ENCODE measurements at places on chromosomes 6 and 20.

DNA sequence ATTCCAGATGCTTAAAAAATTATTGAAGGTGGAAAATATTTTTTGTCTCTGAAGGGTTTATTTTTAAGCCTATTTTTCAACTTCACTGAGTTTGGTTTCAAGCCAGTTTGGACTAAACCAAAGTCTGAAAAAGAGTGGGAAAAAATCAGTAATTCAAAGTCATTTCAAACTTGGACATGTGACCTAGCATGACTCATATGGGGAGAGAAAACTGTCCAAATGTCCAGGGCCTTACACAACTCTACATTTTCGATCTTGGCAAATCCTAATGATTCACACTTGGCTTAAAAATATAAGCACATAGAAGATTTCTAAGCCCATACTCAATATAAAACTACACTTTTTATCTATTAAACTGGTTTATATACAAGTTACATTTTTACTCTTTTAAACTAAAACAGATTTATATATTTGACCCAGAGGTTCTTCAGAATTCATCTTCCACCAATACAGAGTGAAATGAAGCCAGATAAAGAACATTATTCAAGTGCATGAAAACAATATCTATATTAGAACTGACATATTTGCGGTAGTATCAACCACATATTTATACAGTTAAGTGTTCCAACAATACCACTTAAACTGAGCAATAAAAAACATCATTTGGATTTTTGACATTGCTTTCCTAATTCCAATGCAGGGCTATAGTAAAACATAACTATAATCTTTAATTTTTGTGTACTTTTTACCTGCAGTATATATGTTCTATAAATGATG, 110.3 kb upstream of the TCF21 start:
- no peak overlapping the region for H3K27ac ChIP-seq
- H3K4me1 ChIP-seq: peaks cover 4% of the 10 kb centered on the region
- H3K27me3 ChIP-seq: no peaks in the 10 kb centered on the region
- H3K4me3 ChIP-seq: no peak overlapping the region
- peak; percentile 95 for DNase-seq
- no peaks in the 10 kb centered on the region for H3K36me3 ChIP-seq

GRCh38 chr6:116029535-116029934, 31.2 kb downstream of the FRK start:
- H3K36me3 ChIP-seq: no peaks in the 10 kb centered on the region
- H3K4me3 ChIP-seq: no peak overlapping the region
- peaks cover 3% of the 10 kb centered on the region for H3K4me1 ChIP-seq
- H3K27me3 ChIP-seq: no peaks in the 10 kb centered on the region
- no peak overlapping the region for H3K27ac ChIP-seq

DNA sequence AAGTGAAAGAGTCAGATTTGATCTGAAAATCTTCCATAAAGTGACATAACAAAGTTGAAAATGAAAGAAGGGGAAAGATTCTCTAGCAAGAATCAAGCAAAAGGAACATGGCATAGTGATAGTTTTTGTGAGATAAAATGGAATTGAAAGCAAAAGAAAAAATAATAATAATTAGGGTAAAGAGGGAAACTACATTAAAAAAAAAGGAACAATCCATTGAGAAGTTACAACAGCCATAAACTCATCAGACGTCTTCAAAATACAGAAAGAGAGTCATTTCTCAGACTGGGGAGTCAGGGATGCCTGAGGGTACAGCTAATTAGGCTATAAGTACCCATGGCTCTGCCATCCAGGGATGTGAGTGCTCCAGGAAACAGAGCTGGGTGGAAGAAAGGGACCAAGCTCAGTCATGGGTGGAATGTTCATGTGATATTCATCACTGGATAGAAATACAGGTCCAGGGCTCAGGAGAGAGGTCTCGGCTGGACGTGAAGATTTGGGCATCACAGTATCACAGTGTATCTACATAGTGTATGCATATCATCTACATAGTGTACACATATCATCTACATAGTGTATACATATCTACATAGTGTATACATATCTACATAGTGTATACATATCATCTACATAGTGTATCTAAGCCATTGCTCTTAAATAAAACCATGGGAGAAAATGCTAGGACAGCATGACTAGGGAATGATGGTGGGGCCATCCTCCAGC, 29.4 kb downstream of the DUSP22 start:
- H3K4me1 ChIP-seq: no peaks in the 10 kb centered on the region
- no peaks in the 10 kb centered on the region for H3K36me3 ChIP-seq
- no peak overlapping the region for H3K27ac ChIP-seq
- H3K4me3 ChIP-seq: no peak overlapping the region
- H3K27me3 ChIP-seq: no peaks in the 10 kb centered on the region
- no peak for DNase-seq

DNA sequence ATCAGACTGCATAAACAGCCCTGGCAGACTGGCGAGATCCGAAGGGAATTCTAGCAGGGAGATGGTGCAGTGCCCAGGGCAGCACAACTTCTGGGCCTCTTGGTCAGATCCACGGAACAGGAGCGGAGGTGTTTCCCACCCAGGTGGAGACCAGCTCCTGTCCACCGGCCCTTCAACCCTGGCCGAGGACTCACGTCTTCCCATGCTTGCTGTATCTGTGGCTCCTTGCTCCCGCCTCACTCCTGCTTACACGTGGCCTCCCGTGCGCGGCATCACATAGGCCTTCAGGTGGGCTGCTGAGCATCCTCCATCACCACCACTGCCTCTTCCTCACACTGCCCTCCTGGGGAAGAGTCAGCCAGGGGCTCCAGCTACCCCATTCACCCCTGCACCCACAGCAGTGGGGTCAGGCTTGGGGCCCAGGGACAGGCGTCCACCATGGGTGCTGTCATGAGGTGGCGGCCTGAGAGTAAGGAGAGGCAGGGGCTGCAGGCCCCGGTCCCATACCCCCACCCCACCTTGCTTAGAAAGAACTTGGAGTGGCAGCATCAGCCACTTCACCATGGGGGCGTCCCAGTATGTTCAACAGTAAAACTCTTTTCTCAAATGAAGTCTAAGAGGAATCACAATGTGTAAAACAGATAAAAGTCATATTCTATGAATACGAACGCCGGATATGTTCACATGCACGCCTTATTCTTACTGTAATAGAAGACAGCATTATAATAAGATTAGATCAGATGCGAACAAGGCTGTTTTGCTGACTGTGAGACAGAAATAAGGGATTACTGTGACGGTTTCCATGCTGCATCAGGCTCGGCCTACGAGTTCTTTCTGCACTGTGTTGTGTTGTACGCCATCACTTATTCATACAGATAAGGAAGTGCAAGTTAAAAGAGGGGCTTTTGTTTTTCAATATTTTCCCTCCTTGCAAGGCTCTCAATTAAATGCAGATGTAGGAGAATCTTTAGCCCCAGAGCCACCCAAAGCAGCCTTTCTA, 165.4 kb downstream of the GRM4 start:
- peaks cover 63% of the 10 kb centered on the region for H3K27me3 ChIP-seq
- no peak overlapping the region for H3K4me3 ChIP-seq
- H3K36me3 ChIP-seq: no peaks in the 10 kb centered on the region
- no peak overlapping the region for H3K27ac ChIP-seq

DNA sequence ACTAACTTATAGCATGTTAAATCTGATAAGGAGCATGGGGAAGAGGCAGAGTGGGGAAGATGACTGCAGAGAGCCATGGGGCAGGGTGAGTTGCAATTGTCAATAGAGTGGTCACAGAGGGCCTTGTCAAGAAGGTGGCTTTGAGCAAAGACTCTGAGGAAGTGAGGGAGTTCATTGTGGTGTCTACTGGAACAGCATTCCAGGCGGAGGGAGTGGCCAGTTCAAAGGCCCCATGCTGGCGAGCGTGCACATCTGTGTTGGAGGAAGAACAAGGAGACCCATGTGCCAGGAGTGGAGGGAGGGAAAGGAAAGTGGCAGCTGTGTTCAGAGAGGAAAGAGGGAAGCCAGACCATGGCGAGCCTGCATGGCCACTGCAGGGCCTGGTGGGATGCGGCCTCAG, 15.8 kb upstream of the GPR6 start:
- H3K4me1 ChIP-seq: no peaks in the 10 kb centered on the region
- H3K4me3 ChIP-seq: no peak overlapping the region
- H3K36me3 ChIP-seq: no peaks in the 10 kb centered on the region
- no peak for DNase-seq
- no peak overlapping the region for H3K27ac ChIP-seq

- H3K27ac ChIP-seq: no peak overlapping the region
- no peaks in the 10 kb centered on the region for H3K27me3 ChIP-seq
- no peaks in the 10 kb centered on the region for H3K36me3 ChIP-seq
- peak; percentile 90 for DNase-seq
- no peak overlapping the region for H3K4me3 ChIP-seq
- peaks cover 6% of the 10 kb centered on the region for H3K4me1 ChIP-seq
Observed at GRCh38 chr6:31075528-31075927, 36.8 kb downstream of the C6orf15 start.

GRCh38 chr6:151325075-151326050, 66.0 kb downstream of the ZBTB2 start:
- H3K4me3 ChIP-seq: peak overlapping the region; percentile 93
- peak; percentile 73 for DNase-seq
- H3K27me3 ChIP-seq: no peaks in the 10 kb centered on the region
- no peaks in the 10 kb centered on the region for H3K36me3 ChIP-seq
- peaks cover 9% of the 10 kb centered on the region for H3K4me1 ChIP-seq

GRCh38 chr20:19808498-19808897, 50.4 kb downstream of the RIN2 start:
- peak overlapping the region; percentile 68 for H3K27ac ChIP-seq
- peaks cover 25% of the 10 kb centered on the region for H3K4me1 ChIP-seq
- no peak for DNase-seq
- no peaks in the 10 kb centered on the region for H3K27me3 ChIP-seq
- H3K4me3 ChIP-seq: no peak overlapping the region

GRCh38 chr6:14353281-14353680, 235.7 kb downstream of the CD83 start:
- H3K4me1 ChIP-seq: peaks cover 2% of the 10 kb centered on the region
- no peak overlapping the region for H3K27ac ChIP-seq
- H3K36me3 ChIP-seq: no peaks in the 10 kb centered on the region
- DNase-seq: no peak
- H3K4me3 ChIP-seq: no peak overlapping the region

GRCh38 chr6:56146086-56146485, 101.3 kb downstream of the COL21A1 start:
- no peaks in the 10 kb centered on the region for H3K36me3 ChIP-seq
- H3K4me1 ChIP-seq: peaks cover 2% of the 10 kb centered on the region
- no peak for DNase-seq
- H3K27me3 ChIP-seq: no peaks in the 10 kb centered on the region

DNA sequence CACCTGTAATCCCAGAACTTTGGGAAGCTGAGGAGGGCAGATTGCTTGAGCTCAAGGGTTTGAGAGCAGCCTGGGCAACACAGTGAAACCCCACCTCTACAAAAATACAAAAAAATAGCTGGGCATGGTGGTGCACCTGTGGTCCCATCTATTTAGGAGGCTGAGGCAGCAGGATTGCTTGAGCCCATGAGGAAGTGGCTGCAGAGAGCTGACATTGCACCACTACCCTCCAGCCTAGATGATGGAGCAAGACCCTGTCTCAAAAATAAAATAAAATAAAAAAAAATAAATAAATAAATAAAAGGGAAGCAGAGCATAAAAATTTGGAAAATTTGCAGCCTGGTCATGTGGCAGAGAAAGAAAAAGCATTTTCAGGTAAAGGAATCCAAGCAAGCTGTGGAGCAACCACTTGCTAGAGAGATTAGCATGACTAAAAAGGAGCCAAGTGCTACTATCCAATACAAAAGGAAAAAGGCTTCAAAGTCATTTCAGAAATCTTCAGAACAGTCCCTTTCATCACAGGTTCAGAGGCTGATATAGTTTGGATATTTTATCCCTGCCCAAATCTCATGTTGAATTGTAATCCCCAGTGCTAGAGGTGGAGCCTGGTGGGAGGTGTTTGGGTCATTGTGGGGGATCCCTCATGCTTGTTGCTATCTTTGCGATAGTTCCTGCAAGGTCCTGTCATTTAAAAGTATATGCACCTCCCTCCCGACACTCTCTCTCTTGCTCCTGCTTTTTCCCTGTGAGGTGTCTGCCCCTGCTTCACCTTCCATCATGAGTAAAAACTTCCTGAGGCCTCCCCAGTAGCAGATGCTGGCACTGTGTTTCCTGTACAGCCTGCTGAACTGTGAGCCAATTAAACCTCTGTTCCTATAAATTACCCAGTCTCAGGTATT, 11.2 kb upstream of the TTK start:
- H3K4me3 ChIP-seq: no peak overlapping the region
- no peaks in the 10 kb centered on the region for H3K36me3 ChIP-seq
- DNase-seq: no peak
- no peaks in the 10 kb centered on the region for H3K4me1 ChIP-seq
- no peak overlapping the region for H3K27ac ChIP-seq
- H3K27me3 ChIP-seq: peaks cover 6% of the 10 kb centered on the region

DNA sequence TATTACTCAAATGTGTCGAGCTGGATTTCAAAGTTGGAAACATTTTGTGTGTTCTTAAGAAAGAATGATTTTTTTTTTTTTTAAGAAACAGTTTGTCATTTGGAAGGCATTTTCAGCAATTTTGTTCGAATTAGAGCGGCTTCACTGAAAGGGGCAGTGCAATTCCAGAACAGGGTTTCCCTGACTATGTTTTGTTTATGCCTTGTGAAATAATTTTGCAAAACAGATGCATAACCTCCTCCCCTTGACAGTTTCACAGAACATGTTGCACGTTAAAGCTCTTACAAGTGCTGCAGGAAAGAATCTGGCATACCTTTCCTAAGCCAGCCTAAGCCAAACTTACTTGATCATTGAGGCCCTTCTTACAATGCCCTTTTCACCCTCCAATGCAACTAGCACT, 216.0 kb upstream of the SSTR4 start:
- DNase-seq: no peak
- H3K27me3 ChIP-seq: peaks cover 20% of the 10 kb centered on the region
- H3K4me3 ChIP-seq: no peak overlapping the region
- no peaks in the 10 kb centered on the region for H3K4me1 ChIP-seq
- no peaks in the 10 kb centered on the region for H3K36me3 ChIP-seq

DNA sequence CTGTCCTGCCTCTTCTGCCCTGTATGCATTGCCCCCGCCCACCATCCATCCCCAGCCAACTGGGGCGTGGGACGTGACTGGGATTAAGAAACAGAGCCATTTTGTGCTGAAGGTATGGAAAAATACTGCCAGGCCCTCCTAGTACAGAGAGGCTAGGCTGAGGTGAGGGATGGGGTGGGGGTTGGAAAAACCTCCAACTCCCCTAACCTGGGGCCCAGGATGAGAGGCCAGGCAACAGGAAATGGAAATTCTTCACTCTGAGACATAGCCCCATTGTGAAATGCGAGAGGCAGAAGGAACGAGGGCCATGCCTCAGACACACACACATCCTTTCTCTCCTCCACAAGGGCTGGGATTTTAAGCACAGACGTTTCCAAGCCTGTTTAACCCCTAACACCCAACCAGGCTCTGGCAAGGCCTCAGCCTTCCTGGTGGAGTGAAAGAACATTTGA, 19.9 kb downstream of the KCNK5 start:
- H3K36me3 ChIP-seq: no peaks in the 10 kb centered on the region
- no peak overlapping the region for H3K4me3 ChIP-seq
- no peak for DNase-seq
- H3K27me3 ChIP-seq: no peaks in the 10 kb centered on the region
- no peaks in the 10 kb centered on the region for H3K4me1 ChIP-seq

DNA sequence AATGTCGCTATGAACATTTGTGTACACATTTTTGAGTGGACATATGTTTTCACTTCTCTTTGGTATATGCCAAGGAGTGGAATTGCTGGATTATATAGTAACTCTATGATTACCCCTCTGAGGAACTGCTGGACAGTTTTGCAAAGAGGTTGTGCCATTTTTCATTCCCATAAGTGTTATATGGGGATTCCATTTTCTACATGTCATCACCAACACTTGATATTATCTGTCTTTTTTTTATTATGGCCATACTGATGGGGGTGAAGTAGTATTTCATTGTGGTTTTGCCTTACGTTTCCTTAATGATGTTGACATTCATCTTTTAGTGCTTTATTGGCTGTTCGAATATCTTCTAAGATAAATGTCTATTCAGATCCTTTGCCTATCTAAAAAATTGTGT, 171.8 kb upstream of the LAMA2 start:
- no peaks in the 10 kb centered on the region for H3K4me1 ChIP-seq
- H3K27ac ChIP-seq: no peak overlapping the region
- H3K27me3 ChIP-seq: no peaks in the 10 kb centered on the region
- no peak overlapping the region for H3K4me3 ChIP-seq
- no peak for DNase-seq
